H9 (cell line): ENCODE measurements at places on chromosomes 12 and 14.
A peak's percentile ranks its signal among the peaks of the same experiment; 100 is the strongest.

GRCh38 chr14:73834261-73834625, 17.4 kb upstream of the PTGR2 start:
- DNase-seq: no peak

DNA sequence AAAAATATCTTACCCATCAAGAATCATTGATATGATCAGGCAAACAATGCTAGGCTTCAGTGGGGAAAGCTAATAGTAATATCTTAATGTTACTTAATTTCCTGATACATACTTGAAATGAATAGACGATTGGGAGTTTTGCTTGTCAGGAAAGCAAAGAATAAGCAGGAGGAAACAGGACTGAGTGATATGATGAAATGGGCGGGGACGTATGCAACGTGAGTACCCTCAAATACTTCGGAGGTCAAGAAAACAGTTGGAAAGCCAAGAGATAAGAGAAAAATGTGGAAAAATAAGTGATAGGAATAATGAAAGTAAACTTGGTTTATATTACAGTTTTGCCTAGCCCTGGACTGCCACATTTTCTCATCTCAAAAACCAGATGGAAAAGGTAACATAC, 49.2 kb downstream of the METTL25 start:
- DNase-seq: no peak

- DNase-seq: no peak
These were observed 604 bp downstream of the HCFC2 start for GRCh38 chr12:104064842-104065427.

DNA sequence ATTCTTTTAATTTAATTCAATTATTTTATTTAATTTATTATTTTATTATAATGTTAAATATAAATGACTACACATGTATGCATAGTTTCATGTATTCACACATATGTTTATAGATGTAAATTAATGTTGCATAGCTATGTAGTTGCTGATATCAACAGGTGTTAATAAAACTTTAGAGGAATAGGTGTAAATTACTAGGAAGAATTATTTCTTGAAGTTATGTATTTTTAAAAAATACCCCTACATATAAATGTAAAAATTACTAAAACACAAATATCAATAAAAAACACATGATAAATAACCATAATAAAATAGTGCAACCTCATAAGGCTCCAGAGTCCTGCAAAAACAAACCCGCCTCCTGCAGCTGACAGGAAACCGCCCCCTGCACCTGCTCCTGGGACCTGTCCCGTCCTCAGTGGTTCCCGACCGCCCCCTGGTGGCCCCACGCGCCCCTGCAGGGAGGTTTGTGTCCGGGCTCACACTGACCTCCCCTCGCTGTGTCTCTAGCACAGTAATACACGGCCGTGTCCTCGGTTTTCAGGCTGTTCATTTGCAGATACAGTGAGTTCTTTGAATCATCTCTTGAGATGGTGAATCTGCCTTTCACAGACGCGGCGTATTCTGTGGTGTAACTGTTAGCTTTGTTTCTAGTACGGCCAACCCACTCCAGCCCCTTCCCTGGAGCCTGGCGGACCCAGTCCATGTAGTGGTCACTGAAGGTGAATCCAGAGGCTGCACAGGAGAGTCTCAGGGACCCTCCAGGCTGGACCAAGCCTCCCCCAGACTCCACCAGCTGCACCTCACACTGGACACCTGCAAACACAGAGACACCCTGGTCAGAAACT, 1264.0 kb downstream of the TMEM121 start:
- no peak for DNase-seq

DNA sequence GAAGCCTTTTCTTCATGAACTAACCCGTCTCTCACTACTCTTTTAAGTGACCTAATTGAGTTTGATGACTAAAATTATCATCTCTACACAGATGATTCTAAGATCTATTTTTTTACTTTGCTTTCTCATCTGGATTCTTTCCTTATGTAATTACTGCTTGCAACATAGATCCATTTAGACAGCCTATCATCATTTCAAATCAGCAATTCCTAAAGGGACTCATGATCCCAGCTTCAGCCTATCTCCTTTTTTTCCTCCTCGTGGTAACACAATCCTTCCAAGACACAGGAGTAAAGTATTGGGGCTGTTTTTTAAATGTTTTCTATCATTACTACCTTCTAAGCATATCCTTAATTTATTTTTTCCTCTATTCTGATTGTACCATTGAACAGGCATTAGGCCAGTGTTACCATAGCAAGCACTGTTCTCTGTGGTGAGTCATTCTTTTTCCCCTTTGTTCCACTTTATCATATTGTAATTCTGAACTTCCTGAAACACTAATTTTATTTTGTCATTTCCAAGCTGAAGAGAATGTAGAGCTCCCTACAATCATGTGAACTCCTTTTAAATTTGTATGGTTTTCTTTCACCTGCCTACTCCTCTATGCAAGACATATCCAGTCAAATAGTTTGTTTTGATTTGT, 190.4 kb upstream of the FAR2 start:
- DNase-seq: no peak

DNA sequence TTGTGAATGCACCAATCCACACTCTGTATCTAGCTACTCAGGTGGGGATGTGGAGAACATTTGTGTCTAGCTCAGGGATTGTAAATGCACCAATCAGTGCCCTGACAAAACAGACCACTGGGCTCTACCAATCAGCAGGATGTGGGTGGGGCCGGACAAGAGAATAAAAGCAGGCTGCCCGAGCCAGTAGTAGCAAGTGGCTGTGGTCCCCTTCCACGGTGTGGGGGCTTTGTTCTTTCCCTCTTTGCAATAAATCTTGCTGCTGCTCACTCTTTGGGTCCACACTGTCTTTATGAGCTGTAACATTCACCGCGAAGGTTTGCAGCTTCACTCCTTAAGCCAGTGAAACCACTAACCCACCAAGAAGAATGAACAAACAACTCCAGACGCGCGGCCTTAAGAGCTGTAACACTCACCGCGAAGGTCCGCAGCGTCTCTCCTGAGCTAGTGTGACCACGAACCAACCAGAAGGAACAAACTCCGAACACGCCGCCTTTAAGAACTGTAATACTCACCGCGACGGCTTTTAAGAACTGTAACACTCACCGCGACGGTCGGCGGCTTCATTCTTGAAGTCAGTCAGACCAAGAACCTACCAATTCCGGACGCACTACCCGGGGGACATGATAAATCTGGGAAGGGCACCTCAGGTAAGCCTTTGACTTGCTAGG, 4.6 kb upstream of the LDHB start:
- no peak for DNase-seq

DNA sequence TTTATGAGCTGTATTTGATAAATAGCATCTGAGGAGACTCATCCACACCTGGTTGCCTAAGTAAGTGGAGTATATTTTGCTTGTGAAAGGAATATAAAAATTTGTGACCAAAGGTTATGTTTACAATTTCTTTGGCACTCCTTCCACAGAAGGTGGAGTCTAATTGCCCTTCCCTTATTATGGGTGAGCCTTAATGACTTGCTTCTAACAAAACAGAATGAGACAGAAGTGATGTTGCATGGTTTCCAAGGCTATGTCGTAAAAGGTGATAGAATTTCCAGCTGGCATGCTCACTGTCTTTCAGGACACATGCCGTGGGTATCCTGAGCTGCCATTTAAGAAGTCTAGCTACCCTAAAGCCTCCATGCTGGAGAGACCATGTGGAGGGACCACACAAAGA, 116.8 kb upstream of the ABCD2 start:
- no peak for DNase-seq

GRCh38 chr14:64968167-64968566, 4.0 kb downstream of the RAB15 start:
- no peak for DNase-seq

DNA sequence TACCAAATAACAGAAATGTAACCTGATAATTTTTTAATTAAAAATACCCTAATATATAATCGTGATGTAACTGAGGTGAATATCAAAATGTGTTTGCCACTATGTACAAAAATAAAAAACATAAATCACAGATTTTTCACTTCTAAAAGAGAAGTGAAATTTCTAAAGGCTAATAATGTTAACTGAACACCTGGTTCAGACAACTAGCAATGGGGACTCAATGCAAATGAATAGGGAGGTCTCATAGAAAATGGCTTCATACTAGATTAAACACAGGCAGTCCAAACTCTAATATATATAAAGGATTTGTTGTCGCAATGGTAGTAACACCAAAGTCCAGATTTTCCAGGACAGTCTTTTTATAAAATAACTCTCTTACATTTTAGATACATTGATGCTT, 365.4 kb upstream of the ATP2B1 start:
- DNase-seq: no peak

DNA sequence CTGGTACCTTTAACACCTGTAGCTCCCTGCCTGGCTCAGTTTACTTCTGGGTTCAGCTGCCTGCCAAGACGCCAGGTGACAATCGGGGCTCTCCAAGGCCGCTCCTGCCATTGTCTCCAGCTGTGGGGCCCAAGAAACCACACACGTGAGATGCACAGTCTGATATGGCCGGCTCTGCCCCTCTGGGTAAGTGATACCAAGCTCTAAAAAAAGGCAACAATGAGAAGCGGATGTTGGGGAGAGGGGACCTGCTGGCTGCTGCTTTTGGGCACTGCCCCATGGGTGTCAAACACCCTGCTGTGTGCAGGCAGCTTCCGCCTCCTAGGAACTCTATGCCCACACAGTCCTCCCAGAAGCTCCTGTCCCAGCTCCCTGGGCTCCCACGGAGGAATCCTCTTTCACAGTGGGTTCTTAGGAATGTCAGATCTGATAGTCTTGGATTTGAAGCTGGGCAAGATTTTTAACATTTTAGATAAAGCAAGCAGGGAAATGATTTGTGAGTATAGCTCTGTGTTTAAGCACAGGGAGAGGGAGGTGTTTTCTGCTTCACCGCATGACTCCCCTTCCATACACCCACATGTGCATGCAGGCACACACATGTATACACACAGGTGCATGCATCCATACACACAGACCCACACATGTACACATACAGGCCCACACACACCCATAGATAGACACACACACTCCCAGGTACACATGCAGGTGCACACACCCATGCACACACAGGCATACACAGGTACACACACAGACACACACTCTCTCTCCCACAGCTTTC, 1135.8 kb downstream of the BCL11B start:
- no peak for DNase-seq

GRCh38 chr14:102043251-102044025, 43.4 kb downstream of the HSP90AA1 start:
- DNase-seq: no peak

GRCh38 chr14:36717363-36717762, 55.7 kb downstream of the PAX9 start:
- DNase-seq: peak; percentile 63
